ENCODE measurements at places on chromosomes 13 and 19.

DNA sequence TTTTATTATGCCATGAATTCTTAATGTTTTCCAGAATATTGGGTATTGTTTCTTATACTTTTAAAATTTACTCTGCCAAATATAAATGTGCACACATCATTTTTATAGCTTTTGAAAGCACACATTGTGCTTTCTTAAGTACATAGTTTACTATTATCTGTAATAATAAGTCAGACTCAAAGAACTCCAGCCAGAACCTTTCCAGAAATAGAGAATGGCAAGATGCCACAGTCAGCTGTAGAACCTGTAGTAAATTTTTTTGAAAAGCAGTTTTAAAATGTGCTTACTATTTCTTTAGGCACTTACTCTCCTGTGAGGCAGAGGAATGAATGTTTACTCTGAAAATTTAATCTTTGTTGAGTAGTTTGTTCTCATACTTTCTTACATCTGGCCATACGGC lies 1287.1 kb downstream of the PCDH9 start:
- no peak for DNase-seq

GRCh38 chr19:27905074-27905473 lies 1307.9 kb downstream of the UQCRFS1 start:
- no peak for DNase-seq

GRCh38 chr13:113544896-113545295 lies 39.7 kb upstream of the TFDP1 start:
- no peak for DNase-seq

GRCh38 chr19:34393031-34393430 lies 11.2 kb upstream of the PDCD2L start:
- DNase-seq = no peak

GRCh38 chr19:14160017-14160703 lies 23.8 kb upstream of the ASF1B start:
- no peak for DNase-seq

DNA sequence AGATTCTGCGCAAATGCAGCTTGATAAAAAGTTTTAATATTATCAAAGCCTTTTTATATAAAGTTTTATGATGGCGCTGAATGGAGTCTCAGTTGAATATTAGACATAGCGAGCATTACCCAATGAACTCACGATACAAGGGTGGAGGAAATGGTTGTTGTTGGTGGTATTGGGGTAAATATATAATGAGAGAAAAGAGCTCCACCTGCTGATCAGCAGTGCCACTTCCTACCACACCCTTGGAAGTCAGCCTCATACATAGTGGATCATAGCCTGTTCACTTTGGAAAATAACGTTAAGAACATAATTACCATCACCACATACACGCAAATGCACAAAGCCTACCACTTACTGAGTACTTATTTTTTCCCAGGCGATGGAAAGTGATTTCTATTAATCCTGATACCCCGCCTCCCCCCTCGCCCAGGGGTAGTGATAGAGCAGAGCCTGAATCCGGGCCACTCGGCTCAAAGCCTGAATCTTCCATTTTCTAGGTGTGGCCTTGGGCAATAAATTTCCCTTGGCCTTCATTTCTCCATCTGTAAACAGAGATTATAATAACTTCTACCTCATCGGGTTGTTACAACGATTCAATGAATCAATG lies 358.3 kb downstream of the KLF5 start:
- DNase-seq = peak; percentile 8

DNA sequence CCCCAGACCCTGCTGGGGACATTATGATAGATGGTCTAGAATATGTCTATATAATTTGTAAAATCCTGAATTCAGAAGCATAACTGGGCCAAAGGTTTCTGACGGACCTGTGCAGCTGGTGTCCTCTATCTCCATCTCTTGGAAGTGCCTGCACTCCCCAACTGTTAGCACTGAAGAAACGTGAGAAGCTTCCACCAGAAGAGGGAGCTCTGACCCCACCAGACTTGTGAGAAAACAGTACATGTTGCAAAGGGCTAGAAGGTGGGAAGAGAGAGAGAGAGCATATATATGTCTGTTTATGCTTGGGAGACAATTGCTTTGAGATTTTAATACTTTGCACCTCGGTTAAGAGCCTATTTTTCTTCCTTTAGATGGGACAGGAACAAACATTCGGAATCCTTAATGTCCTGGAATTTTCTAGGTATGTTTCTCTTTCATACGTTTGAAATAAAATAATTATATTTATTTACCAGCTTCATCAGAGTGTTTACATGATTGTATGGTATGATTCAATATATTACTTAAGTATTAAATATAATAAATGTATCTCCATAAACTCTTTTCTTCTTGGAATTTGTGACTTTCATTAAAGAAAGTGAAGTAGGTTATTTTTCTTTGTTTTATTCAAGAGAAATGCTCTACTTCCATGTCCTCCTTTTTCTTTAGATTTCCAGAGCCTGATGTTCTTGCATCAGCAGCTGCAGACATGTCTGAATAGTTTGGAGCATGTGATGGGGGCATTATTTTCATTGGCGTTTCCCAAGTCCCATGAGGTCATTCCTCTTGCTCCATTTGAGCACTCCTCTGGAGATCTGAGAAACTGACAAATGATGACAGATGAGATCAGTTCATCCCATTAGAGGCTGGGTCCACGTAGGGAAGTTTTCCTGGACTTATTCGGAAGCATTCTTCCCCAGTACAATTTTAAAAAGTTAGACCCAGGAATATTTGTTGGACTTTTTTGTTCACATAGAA lies 202.9 kb downstream of the ATP8A2 start:
- peak; percentile 19 for DNase-seq

- no peak for DNase-seq
These were observed 90.9 kb downstream of the NALCN start for GRCh38 chr13:101325423-101325822.

DNA sequence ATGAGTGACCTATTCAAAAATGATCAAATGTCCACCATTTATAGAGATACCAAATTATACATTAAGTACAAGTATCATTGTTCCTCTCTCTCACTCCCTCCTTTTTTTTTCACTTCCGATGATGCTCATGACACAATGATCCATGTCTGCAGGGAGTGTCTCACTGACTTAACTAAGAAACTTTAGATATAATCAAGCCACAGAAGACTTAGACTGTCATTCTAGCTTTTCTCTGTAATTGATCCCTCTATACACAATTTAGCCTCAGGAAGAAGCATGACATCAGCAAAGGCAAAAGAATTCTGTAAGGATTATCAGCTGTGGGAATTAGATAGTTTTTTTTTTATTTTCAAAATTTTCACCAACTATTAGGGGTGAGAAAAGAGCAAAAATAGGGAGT lies 734.9 kb upstream of the PCDH9 start:
- no peak for DNase-seq

DNA sequence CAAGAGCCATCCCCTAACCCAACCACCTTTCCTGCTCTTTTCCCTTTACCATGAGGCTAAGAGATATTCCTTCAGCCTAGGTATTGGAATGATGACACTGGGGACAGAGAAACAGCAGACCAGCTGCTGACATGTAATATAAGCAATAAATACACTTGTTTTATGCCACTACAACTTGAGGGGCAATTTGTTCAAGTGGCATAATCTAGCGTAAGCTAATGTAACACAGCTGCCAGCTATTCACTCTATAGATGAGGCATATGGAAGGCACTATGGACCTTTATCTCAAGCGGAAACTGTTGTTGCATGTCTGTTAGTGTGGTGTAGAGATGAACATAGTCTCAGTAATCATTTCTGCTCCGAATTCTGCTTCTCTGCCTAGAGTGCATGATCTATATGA lies 111.1 kb downstream of the STARD13 start:
- no peak for DNase-seq

GRCh38 chr13:27842571-27842970 lies 50.3 kb downstream of the GSX1 start:
- DNase-seq = no peak

DNA sequence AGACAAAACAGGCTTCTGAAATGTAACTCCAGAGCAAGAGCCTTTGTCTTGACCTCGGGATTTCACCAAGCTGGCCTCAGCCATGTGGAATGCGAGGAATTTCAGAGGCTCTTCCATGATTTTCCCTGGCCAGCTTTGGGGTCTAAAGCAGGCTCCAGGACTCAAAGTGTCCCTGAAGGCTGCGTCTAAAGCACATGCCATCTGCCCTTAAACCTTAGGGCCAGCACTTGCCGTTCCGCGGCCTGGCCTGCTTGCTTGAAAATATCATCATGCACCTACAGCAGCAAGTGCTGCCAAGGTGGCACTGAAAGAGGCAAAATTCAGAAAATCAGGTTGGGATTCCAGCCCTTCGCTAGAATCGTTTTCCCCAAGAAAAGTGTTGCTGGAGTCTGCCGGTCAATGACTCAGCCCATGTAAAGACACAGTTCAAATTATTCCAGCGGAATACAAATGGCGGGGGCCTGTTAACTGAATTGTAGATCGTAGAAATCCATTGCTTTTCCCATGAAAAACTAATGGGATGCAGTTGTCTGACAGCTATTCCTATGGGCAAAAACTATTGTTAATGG lies 105.7 kb upstream of the RAP2A start:
- DNase-seq = no peak

- DNase-seq = no peak
These were observed 612 bp upstream of the ZNF154 start for GRCh38 chr19:57709616-57710015.

DNA sequence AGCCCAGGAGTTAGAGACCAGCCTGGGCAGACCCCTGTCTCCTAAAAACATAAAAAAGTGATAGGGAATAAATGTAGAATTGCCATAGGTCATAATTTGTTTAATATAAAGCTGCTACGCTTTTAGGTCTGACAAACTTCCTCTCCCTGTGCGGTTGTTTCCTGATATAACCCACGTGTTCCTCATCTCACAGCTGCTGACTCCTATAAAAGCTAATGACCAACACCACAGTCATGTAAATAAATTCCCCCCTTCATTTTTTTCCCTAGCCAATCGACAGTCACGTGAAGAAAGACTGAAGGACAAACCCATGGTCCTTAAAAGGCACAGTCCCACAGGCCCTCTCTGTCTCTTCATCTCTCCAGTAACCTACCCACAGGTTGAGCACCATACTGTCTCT lies 27.5 kb downstream of the ZNF266 start:
- DNase-seq = no peak

DNA sequence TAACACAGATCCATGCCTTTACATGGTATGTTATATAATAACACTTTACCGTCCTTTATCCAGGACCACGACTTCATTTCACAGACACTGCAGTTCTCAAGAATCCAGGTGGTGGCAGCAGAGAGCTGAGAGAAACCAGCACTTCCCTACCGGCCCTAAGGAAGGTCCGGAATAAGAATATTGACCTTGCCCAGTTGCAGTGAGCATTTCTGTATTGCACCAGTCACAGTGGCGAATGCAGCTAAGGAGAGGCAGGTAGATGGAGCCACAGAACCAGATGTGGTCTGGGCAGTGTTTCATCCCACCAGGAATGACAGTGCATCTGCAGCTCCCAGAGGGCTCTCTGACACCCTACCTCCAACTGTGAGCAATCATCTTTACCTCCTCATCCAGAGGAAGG lies 44.6 kb downstream of the ZNF787 start:
- peak; percentile 93 for DNase-seq

- no peak for DNase-seq
These were observed 117.1 kb upstream of the SLITRK5 start for GRCh38 chr13:87554045-87554444.
